Activated CD4-positive, alpha-beta T cell treated with anti-CD3 and anti-CD28 coated beads, Interleukin-2, amount 50 U/mL, for 4 hours (primary cell): ENCODE measurements at places on chromosomes 6 and 20.

DNA sequence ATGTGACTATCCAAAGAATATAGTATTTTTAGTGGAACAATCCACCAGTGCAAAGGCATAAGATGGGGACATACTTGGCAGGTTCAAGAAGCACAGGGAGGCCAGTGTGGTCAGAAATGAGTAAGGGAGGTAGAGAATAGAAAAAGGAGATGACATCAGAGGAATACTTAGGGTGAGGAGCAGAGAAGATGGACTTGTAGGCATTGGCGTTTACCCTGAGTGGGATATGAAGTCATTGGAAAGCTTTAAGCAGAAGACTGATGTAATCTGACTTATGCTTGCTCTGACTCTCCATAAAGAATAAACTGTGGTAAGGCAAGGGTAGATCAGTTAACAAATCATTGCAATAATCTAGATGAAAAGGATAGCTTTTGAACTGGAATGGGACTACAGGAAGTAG, 228.7 kb downstream of the GJA1 start:
- no peak for DNase-seq

GRCh38 chr6:26388014-26388413, 5.1 kb downstream of the BTN2A2 start:
- DNase-seq = no peak

DNA sequence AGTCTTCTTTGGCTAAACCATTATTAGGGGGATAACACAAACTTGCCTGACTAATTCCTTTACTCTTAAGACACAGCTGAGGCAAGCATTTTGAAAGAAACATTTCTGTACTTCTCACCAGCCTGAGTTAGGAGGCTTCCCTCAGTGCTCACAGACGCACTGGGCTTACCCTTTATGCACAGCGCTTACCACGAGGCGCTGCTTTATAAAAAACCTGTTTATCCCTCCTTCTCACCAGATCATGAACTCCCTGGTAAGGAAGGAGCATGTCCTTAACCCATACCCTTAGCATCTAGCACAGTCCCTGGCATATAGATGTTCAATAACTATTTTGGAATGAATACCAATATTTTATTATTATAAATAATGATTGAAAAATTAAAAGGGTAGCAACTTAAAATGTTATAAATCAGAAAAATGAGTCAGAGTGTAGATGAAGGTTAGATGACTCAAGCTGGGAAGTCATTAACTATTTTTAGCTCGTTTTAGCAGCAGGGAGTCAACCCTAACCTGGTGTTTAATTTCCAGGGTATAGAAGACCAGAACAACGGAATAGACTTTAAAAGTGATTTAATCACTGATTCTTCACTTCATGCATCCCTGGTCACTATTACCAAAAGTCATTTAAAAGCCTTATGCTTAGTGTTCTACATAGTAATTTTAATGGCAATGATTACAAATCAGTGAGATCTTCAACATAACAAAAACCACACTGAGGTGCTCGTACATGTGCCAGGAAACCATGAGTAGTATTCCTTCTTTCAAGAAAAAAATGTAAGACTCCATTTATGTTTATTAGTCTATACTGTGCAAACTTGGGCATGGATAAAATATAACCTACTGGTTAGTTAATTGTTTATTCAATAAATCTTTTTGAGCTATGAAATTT, 4.1 kb upstream of the TPD52L1 start:
- no peak for DNase-seq

GRCh38 chr6:105430685-105431084, 27.8 kb upstream of the PREP start:
- DNase-seq = no peak

DNA sequence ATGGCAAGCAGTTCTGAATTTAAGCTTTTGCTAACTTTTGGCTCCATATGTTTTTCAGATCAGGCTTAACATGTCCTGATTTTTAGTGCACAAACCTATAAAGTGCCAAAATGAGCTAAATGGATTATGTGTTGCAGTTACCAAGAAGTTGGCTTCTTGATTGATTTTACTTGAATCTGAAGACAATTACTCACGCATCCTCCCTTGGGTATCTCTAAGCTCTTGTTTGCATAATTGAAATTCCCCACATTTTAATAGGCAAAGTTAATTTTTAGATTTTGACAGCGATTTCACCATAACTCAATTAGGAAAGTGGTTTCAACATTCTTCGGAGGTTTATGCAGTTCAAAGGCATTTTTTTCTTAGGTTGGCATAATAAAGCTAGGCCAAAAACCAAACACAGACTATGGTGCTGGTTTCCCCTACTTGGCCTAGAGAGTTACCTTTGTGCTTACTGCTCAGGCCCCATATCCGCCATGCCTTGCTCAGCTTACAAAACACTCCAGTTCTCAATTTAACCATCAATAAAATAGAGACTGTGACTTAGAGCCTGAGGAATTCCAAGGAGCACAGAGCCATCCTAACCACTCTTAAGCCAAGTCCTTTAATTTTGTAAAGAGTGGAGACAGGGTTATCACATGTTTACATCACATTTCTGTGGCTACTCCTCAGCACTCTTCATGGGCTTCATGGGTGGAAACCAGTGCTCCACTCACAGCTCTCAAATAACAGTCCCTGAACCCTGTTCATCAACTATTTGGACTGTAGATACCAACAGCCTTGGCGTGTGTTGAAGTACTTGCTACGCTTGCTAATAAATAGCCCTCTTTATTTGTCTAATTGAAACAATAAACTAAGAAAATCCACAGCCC, 32.1 kb downstream of the LAMA4 start:
- DNase-seq = no peak

DNA sequence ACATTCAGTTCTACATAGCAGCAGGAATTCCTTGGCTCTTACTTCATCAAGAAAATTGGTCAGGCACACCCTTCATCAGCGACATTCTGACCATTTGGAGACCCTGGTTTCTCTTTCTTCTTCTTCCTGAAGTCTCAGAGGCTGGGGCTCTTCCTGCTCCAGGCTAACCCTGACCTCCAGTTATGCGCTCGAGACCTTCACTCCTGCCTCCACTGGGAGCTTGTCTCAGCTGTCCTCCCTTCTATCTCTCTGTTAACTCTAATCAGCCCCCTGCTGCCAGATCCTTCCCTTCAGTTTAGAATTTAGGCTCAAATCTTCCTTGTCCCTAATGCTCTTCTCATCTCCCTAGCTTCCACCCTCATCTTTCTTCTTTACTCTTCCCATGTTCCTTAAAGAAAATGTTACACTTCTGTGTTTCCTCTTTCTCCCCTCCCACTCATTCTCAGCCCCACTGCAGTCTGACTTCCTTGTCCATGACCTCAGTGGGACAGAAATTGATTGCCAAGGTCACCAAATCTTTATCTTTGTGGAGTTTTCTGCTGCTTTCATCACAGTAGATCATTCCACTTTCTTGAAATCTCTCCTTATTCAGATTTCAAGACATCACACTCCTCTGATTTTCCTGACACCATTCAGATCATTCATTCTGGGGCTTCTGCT, 8.4 kb upstream of the HLA-DOA start:
- DNase-seq = no peak

DNA sequence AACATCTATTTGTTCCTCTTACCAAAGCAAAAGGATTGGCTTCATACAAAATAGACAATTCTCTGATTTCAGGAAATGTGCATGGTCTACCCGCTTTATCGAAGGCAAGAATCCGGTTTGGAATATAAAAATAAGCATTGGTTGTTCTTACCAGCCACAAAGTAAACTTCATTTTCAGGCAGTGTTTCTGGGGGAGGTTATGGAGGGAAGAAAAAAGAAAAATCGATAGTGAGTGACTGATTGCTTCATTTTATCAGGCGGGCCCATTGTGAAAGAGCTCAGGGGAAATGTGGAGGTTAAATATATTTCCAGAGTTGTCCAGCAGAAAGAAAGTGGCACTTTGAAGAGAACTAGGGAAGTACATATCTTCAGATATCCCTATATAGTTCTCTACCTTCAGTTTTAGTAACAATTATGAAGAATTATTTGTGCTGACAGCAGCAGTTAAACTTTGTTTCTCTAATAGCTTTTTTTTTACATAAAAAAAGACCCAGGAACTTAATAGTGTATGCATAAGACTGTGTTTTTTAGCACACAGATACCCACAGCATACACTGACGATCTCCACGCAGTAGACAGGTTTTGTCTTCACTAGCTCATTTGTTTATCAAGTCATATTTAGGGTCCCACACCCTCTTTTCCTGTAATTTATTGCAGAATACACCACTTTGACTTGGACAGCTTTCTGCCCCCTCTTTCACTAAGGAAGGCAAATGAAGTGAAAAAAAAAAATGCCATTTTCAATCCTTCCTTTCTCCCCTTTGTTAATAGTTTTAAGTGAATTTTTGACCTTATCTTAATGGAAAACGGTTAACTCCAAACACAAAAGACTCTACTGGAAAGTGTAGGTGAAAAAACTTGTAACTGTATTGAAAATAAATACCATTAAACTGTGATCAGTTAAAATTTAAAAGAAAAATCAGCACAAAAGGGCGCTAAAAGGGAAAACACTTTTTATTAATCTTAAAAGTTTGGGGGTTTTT, 2.9 kb downstream of the POU3F2 start:
- no peak for DNase-seq

GRCh38 chr6:68192988-68193387, 442.1 kb upstream of the ADGRB3 start:
- no peak for DNase-seq

- no peak for DNase-seq
These were observed 12.0 kb downstream of the PHACTR3 start for GRCh38 chr20:59616306-59616705.

- DNase-seq = no peak
These were observed 47.2 kb downstream of the FILIP1 start for GRCh38 chr6:75446241-75446880.

DNA sequence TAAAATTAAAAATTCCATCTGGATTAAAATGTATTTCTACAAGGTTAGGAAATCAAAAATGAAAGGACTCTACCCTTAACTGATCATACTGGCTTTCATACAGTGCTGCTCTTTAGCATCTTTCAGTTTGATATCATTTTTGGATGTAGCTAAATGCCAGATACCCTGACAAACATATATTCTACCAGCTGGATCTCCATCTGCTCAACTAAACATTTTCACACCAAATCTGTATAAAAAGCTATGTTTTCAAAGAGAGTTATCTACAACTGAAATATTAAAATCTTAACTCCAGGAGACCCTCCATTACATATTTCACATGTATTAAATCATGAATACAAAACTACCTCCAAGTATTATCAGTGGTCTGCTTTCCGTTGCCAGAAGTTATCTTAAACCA, 95.7 kb downstream of the EPHA7 start:
- DNase-seq = no peak

DNA sequence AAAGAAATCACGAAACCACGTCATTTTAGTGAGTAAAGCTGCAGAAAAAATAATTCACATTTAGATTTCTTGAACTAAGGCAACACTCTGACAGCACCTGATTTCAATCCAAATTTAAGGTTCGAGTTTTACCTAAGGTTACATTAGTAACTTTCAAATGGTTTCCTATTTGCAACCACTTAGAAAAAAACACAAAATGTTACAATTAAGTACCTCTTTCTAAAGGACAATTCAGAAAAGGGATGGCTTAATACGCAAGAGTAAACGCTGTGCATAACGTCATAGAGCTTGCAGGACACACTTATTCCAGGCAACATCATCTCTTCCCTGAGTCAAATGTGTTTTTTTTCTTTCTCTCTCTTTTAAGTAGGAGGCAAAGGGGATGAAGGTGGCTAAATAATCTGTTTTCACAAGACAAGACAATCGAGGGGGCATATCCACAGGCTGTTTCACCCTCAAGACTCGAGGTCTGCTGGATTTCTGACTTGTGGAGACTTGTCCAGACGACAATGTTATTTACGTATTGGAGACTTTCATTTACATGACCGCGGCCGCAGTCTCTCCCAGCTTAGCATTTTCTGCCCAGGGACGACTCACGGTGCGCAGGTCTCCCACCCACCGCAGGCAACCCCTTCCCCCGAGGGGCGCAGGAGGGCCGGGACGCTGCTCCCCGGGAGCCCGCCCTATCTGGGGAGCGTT, 86.0 kb downstream of the SESN1 start:
- no peak for DNase-seq

DNA sequence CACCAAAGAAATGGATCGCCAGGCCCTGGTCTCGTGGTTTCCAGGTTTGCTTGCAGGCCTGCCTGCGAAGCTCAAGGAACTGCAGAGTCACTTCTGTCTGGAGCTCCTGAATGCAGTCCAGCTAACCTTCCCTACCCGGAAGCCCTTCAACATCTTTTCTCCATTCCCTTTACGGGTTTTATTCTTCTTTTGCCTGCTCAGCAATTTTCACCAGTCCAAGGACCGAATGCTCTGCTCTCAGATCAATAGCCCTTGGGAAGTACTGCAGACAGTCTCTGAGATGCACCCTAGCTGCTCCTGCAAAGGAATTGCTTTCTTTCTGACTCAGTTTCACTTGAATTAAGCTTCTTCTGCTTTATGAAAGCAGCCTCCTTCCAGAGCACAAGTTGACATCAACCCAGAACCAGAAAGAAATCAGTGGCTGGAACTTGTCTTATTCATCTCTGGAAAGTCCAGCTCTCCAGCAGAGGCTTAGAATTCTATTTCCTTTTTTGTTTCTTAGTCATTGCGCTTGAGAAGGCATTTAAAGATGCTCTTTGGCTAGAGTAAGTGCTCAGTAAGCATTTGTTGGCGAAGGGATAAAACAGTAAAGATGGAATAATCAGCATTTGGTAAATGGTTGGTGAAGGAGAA, 18.7 kb upstream of the YWHAB start:
- no peak for DNase-seq

DNA sequence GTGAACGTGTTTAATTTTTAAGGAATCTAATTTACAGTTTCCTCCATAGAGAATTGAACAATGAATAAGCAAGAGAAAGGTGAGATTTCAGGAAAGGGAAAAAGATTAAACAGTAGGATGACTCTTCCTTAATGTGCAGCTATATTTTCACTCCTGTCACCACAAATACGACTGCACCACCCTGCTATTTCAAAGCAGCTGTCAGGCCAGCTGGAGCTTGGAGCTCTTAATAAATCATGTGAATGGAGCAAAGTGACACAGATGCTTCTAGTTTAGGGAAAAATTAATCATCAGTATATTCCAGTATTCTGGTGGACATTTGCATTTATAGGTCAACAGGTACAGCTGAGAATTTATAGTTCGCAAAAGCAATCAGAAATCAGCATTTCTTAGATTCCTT, 56.5 kb upstream of the PKIB start:
- DNase-seq = no peak

DNA sequence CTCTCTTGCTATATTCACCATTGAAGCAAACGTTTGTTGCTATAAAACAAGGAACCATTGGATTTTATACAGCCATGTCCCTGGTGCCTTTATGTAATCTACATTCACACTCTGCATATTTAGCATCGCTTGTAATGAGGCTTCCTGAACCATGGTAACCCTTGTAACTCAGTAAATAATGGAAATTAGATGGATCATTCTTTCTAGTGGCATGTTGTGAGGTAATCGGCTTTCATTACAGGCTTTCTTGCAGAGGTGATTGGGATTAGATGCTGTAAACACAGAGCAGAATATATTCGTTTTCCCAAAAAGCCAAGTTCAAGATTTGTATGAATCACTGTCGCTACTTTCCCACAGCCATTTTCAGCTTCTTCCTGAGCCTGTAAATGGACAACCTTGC, 36.1 kb downstream of the SMPDL3A start:
- no peak for DNase-seq
